SK-N-DZ (cell line): ENCODE measurements at places on chromosomes 4 and X.
A peak's percentile ranks its signal among the peaks of the same experiment; 100 is the strongest.

DNA sequence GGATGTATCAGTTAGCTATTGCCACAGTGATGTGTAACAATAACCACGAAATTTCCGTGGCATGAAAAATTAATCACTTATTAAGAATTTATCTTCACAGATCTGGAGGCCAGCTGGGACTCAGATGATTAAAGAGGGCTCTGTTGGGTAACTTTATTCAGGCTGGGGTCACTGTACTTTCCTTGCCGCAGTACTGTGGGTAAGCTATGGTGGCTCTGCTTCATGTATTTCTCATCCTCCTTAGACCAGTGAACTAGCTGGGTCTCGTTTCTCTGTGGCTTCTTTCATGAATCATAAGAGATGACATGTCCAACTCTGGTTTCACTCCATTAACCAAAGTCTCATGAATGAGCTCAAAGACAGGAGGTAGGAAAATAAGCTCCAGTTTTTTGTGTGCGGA lies 13.5 kb downstream of the TEX13B start:
- no peak for DNase-seq

- no peak for DNase-seq
Observed at GRCh38 chr4:2954358-2955185, 8.6 kb downstream of the NOP14 start.

DNA sequence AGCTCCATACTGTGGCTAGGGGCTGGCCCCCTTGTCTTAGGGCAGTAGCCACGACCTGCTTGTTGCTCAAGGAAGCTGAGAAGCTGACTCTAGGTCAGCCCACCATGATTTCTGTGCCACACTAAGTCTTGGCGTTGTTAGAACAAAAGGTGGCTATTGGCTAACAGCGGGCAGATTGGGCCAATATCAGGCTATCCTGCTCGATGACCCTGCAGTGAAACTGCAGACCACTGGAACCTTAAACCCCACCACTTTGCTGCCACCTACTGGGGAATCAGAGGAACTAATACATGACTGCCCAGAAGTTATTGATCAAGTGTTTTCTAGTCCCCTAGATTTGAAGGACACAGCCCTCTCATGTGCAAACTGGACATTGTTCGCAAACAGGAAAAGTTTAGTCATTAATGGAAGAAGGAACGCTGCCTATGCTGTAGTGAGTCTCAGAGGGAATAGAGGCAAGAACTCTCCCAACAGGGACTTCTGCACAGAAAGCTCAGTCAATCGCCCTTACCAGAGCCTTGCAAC lies 17.0 kb upstream of the PAPSS1 start:
- peak; percentile 64 for DNase-seq

DNA sequence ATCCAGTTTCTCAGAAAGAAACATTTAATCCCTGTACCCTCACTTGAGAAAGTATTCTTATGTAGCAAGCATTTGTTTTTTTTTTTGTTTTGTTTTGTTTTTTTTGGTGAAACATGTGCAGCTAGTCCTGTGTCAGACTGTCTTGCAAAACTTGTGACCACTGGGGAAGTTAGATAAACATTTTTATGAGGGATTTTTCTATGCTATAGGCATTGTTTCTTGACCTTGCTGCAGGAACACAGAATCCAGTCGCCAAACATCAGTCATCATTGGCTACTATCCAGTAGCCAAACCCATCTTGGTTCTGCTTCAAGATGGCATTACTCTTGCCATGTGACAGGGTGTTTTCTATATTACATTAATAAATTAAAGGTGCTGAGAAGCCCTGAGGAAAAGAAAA lies 7.7 kb upstream of the MAPK10 start:
- DNase-seq: no peak

DNA sequence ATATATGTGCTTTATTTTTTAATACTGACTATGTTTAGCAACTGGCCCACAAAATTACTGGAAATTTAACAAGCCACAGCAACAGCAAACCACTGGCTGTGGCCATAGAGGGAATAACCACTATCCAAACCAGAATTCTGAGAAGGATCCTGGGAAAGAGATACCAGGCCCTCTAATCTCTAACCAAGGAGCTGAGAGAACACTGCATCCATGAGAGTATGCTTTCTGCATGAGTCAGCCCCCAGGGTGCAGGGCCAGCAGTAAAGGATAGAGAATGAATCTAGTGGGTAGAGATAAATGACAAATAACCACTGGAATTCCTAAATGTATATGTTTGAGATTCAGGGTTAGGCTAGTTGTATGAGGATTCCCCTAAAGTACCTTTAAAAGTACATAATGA lies 221.8 kb downstream of the KIT start:
- DNase-seq: no peak

DNA sequence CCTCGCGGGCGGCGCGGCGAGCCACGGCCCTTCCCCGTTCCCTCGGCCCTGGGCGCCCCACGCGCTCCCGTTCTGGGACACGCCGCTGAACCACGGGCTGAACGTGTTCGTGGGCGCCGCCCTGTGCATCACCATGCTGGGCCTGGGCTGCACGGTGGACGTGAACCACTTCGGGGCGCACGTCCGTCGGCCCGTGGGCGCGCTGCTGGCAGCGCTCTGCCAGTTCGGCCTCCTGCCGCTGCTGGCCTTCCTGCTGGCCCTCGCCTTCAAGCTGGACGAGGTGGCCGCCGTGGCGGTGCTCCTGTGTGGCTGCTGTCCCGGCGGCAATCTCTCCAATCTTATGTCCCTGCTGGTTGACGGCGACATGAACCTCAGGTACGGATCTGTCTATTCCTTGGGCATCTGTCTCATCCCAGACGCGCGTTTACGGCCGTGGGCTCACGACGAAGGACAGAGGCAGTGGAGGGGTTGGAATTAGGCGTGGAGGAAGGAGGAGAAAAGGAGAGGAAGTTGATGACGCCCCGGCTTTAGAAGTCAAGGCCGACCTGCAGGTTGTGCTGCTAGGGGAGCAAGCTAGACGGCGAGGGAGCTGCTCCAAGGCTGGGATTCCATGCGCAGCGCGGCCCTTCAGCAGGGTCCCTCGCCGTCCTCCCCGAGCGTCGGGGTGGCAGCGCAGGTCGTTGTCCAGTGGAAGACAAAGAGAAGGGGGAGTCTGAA lies 792 bp downstream of the SLC10A4 start:
- peak; percentile 37 for DNase-seq
